Coronary artery (tissue), 2 donors: ENCODE measurements at places on chromosomes 3 and 15.

DNA sequence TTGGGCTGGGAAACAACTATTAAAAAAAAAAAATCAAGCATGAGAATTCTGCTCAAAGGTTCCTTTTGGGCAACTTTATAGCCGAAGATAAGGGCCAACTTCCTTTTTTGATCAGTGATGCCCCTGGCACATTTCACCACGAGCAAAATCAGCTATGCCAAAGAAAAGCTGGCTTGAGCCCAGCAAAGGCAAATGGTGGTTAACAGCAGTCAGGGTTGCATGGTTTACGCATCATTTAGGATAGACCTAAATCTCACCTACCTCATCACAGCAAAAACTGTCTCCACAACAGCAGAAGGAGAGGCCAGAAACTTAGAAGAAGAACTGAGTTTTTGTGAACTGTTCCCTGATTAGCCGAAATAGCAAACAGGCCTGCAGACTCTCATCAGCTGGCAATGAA, 220.1 kb upstream of the CDIN1 start:
- no peak for DNase-seq

GRCh38 chr3:172595664-172596393, 72.6 kb upstream of the TNFSF10 start:
- no peak for DNase-seq

DNA sequence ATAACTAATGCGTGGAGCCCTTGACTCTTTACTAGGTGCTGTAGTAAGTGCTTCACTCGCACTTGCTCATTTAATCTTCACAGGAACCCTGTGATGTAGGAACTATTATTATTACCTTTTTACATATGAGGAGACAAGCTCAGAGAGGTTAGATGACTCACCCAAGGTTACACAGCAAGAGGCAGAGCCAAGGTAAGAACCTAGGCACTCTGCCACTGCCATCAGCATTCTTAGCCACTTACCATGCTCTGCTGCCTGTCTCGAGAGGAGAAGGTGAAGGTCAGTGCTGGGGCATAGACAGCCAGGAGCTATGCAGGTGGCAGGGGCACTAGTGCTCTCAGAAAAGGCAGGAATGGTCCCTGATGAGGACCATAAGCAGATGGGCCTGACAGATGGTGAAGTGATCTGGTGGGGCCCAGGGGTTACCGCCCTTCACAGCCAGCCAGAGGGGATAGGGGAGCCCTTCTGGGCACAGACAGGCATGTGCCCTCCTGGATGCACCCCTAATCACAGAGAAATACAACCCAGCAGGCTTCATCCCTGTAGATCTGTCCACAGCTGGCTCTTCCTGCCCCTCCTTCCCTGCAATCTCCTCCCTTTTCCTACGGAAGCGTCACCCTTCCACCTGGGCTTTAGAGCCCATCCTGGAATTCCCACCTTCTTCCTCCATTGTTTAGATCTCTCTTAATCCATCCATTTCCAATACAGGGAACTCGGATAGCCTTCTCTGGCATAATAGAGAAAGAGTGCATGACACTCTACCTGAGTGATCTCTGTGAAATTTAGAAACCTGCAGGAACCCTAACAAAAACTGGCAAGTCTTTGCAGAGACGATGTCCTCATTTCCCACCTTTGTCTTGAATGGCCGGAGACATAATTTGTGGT, 26.9 kb downstream of the ABTB1 start:
- DNase-seq: no peak

- peak; percentile 71 for DNase-seq
These were observed at the start of gene CFAP44 for GRCh38 chr3:113441051-113441770. CFAP44 (minus strand) TSS chr3:113441493; CDS start chr3:113433664, 7,829 bp downstream.

GRCh38 chr3:191366675-191367074, 36.3 kb upstream of the UTS2B start:
- DNase-seq: no peak

DNA sequence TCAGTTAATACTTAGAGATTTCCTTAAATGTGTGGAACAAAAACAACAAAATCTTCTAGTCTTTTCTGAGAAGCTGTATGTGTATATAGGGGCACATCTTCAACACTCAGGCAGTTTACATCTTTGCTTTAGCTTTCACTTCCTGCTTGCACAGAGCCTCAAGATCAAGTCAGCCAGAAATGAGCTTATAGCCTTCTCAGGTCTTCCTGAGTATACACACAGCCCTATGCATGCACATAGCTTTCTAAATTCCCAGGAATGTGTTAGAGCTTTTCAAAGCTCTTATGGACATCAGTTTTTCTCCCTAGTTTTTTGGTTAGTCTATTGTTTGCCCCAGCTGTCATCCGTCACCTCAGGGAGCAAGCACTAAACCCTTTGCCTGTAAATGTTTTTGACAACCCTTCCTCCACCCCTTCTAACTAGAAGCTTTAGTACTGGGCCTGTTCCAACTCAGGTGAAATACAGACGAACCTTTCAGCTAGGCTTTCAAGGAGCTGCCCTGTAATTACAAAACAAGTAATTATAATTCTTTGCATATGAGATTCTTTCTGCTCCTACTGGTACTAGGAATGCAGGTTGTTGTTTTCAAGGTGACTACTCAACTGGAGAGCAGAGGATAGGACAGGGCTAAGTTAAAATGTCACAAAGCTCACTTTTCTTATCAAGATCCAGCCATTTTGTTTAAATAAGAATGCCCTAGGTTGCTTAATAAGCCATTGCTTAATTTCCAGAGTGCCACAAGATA, 22.6 kb upstream of the MTMR10 start:
- no peak for DNase-seq

GRCh38 chr15:101391981-101392640, 97.1 kb upstream of the SNRPA1 start:
- no peak for DNase-seq

- no peak for DNase-seq
These were observed 49.7 kb upstream of the LMOD3 start for GRCh38 chr3:69172058-69172457.

GRCh38 chr3:72679540-72680198, 168.6 kb downstream of the SHQ1 start:
- no peak for DNase-seq

DNA sequence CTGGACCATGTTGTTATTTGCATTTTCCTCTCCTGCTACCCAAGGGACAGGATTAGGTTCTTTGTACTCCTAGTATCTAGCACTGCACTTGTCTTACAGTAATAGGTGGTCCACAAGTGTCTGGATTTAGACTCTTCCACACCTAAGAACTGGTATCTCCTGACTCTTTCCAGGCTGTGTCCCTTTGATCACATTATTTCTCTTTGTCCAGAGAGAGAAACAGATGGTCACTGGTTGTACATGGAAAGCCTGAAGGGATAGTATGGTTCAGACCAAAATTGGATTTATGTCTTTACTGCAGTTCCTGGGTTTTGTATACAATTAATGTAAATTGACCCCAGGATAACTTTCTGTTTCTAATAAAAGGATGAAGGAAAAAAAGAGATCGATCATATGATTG, 64.0 kb downstream of the PDE8A start:
- no peak for DNase-seq

- DNase-seq: no peak
These were observed 11.2 kb downstream of the SCAP start for GRCh38 chr3:47464588-47464987.

GRCh38 chr3:63450023-63450422, 171.9 kb downstream of the SYNPR start:
- DNase-seq: no peak
